Glutamatergic neuron (in vitro differentiated cells): ENCODE measurements at places on chromosomes 4 and X. TPM values are rescaled to one million over a fixed set of nuclear protein-coding genes. Genes with fewer than 3 reads are reported as not detected.

- DNase-seq: no peak
- H3K4me1 ChIP-seq: no peaks in the 10 kb centered on the region
- no peak overlapping the region for H3K4me3 ChIP-seq
- H3K36me3 ChIP-seq: peaks cover 14% of the 10 kb centered on the region
These were observed 32.9 kb downstream of the STIM2 start for GRCh38 chr4:26893491-26893890.

DNA sequence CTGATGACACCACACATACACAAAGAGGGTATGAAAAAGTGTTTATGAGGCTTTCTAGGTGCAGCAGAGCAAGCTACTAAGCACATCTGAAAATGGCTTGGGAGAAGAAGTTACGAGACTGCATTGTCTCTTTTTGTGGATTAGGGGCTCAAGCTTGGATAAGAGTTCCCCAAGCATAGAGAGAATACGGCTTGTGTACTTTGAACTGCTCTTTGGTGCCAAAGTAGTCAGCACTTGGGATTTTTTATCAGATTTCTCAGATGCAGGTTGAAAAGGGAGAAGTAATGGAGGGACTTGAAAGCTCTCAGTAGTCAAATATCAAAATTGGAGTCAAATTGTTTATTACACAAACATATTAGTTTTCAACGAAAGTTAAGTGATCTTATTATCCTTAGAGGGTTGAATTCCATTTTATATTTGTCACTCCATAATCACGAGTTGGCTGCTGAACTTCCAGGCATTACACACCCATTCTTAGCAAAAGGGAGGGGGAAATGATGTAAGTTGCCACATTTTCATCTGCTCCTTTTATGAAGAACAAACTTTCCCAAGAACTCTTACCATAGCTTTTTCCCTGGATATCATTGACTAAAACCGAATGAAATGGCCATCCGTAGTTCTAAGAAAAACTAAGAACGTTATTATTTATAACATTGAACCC lies 1904.9 kb downstream of the PCDH7 start:
- H3K27me3 ChIP-seq: no peaks in the 10 kb centered on the region
- H3K4me1 ChIP-seq: no peaks in the 10 kb centered on the region
- no peak overlapping the region for H3K4me3 ChIP-seq
- no peak overlapping the region for H3K27ac ChIP-seq
- no peaks in the 10 kb centered on the region for H3K36me3 ChIP-seq

DNA sequence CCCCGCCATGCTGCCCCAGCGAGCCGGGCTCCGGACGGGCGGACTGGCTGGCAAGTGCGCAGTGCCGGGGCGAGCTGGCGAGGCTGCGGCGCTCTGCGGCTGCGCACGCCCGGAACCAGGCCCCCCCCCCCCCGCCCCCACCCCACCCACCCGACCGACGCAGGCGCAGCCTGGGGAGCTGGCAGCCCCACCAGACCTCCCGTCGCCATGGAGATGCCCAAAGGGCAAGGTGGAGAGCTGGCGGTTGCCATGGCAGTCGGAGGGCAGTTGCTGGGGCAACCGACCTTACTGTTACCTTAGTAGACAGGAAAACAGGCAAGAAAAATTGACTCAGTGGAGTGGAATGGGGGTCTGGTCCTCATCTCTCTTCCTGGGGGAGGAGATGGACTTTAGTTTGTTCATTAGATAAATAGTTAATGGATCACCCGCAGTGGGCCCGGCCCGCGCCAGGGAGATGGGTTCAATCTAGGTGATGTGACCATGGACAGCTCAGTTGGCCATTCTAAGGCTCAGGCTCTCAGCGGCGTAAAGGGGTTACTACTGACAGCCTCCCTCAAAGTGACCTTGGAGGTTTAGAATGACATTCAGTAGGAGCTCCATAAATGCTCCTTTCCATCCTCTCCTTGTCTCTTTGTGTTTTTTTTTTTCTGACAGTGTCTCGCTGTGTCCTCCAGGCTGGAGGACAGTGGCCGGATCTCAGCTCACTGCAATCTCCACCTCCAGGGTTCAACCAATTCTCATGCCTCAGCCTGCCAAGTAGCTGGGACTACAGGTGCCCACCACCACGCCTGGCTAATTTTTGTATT lies at the start of gene PCSK1N:
Gene PCSK1N (minus strand): TSS at position 87 of the 806 bp plus-strand sequence. CDS start 78 bp downstream, at position 9.
- peak; percentile 38 for DNase-seq
- H3K4me1 ChIP-seq: peaks cover 6% of the 10 kb centered on the region
- H3K27me3 ChIP-seq: peaks cover 9% of the 10 kb centered on the region
- no peaks in the 10 kb centered on the region for H3K36me3 ChIP-seq

GRCh38 chrX:49879656-49880277 lies 483 bp downstream of the USP27X start:
- no peaks in the 10 kb centered on the region for H3K27me3 ChIP-seq
- no peak for DNase-seq
- no peaks in the 10 kb centered on the region for H3K36me3 ChIP-seq
- H3K27ac ChIP-seq: no peak overlapping the region
- H3K4me3 ChIP-seq: peak overlapping the region; percentile 92

DNA sequence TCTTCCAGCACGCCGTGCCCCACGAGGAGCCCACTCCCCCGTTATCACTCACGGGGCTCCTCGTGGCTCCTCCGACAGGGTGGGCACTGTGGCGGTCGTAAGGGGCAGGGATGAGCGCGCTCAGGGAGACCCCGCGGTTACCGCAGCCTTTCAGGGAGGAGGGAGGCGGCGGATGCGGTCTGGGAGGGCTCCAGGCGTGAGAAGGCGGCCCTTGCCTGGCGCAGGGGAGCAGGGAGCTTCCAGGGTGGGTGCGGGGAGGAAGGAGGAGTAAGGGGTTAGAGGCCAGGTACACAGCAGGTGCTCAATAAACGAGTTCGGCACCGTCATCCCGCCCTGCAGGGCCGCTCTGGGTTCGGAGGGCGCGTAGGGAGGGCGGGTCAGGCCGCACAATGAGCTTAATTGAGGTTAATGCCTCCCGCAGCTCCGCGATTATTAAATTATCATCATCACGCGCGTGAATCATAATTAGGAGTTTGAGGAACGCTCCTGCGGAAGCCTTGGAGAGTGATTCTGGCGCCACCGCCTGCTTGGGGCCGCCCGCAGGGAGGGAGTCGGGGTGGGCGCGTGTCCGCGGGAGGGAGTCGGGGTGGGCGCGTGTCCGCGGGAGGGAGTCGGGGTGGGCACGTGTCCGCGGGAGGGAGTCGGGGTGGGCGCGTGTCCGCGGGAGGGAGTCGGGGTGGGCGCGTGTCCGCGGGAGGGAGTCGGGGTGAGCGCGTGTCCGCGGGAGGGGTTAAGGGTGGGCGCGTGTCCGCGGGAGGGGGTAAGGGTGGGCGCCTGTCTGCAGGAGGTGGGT lies 7.6 kb upstream of the NKX1-1 start:
- H3K4me1 ChIP-seq: peaks cover 7% of the 10 kb centered on the region
- H3K36me3 ChIP-seq: no peaks in the 10 kb centered on the region
- no peak overlapping the region for H3K4me3 ChIP-seq
- peaks cover 31% of the 10 kb centered on the region for H3K27me3 ChIP-seq

GRCh38 chrX:53089224-53089842 lies 4.6 kb upstream of the KANTR start:
- peaks cover 3% of the 10 kb centered on the region for H3K36me3 ChIP-seq
- H3K27ac ChIP-seq: peak overlapping the region; percentile 89
- peak; percentile 43 for DNase-seq
- peak overlapping the region; percentile 97 for H3K4me3 ChIP-seq
- H3K27me3 ChIP-seq: peaks cover 2% of the 10 kb centered on the region

DNA sequence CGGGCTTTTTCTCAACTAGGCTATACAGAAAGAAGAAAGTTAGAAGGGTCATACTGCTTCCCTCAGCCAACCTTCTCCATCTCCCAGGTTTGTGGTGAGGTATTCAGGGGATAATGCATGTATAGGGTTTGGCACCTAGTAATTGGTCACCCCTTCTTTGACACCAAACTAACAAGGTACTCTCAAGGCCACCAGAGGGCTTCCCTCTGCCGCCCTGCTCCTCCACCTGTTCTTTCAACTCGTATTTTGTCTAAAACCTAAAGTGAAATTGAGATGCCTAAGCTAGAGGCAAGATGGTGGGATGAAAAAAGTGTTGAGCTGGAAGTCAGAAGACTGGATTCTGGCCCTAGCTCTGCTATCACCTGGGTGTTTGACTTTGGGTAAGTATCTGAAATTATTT lies 22.0 kb downstream of the CT47C1 start:
- H3K27ac ChIP-seq: no peak overlapping the region
- H3K4me1 ChIP-seq: no peaks in the 10 kb centered on the region
- no peaks in the 10 kb centered on the region for H3K36me3 ChIP-seq
- H3K4me3 ChIP-seq: no peak overlapping the region
- no peak for DNase-seq

- peaks cover 2% of the 10 kb centered on the region for H3K4me1 ChIP-seq
- DNase-seq: no peak
- no peak overlapping the region for H3K27ac ChIP-seq
- H3K27me3 ChIP-seq: peaks cover 2% of the 10 kb centered on the region
- peaks cover 6% of the 10 kb centered on the region for H3K36me3 ChIP-seq
These were observed 139.5 kb downstream of the PDGFRA start for GRCh38 chr4:54368281-54369265.

DNA sequence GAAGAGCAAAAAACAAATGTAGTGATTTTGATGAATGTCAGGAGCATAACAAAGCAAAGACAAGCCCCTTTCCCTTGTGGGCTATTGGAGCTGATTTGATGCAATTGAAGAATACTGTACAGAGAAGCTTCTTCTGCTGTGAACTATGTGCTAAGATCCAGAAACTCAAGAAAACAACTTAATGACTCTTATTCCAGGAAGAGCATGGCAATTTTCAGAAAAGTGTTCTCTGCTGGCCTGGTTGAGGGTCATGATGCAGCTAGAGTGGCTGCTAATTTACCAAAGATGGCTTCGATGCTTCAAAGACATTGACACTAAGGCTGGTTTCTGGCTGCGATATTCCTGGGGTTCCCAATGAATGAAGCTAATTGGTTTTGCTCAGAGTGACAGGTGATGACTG lies 45.8 kb downstream of the TNIP3 start:
- no peaks in the 10 kb centered on the region for H3K4me1 ChIP-seq
- H3K4me3 ChIP-seq: no peak overlapping the region
- no peak overlapping the region for H3K27ac ChIP-seq
- no peaks in the 10 kb centered on the region for H3K27me3 ChIP-seq
- DNase-seq: no peak

- H3K36me3 ChIP-seq: no peaks in the 10 kb centered on the region
- no peak overlapping the region for H3K4me3 ChIP-seq
- peak overlapping the region; percentile 4 for H3K27ac ChIP-seq
- H3K27me3 ChIP-seq: no peaks in the 10 kb centered on the region
These were observed 20.6 kb downstream of the ZDHHC9 start for GRCh38 chrX:129823115-129823514.

- H3K4me3 ChIP-seq: no peak overlapping the region
- H3K27me3 ChIP-seq: no peaks in the 10 kb centered on the region
- no peak overlapping the region for H3K27ac ChIP-seq
- H3K36me3 ChIP-seq: no peaks in the 10 kb centered on the region
- no peaks in the 10 kb centered on the region for H3K4me1 ChIP-seq
These were observed 349.2 kb downstream of the IQCM start for GRCh38 chr4:149466446-149466845.

DNA sequence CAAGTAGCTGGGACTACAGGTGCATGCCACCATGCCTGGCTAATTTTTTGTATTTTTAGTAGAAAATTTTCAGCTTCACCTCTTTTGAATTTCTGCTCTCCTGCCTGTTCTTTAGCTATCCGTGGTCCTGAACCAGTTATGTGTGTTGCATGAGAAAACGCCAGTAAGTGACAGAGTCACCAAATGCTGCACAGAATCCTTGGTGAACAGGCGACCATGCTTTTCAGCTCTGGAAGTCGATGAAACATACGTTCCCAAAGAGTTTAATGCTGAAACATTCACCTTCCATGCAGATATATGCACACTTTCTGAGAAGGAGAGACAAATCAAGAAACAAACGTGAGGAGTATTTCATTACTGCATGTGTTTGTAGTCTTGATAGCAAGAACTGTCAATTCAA lies 13.9 kb downstream of the ALB start:
- H3K27ac ChIP-seq: no peak overlapping the region
- no peaks in the 10 kb centered on the region for H3K27me3 ChIP-seq
- no peak for DNase-seq
- no peaks in the 10 kb centered on the region for H3K4me1 ChIP-seq

GRCh38 chr4:138979742-138980141 lies 35.8 kb upstream of the NOCT start:
- H3K4me3 ChIP-seq: no peak overlapping the region
- H3K27me3 ChIP-seq: no peaks in the 10 kb centered on the region
- peaks cover 5% of the 10 kb centered on the region for H3K4me1 ChIP-seq
- no peak overlapping the region for H3K27ac ChIP-seq
- H3K36me3 ChIP-seq: no peaks in the 10 kb centered on the region

- H3K4me3 ChIP-seq: no peak overlapping the region
- no peak for DNase-seq
- H3K36me3 ChIP-seq: no peaks in the 10 kb centered on the region
- H3K4me1 ChIP-seq: no peaks in the 10 kb centered on the region
These were observed 77.6 kb downstream of the FBXL5 start for GRCh38 chr4:15577508-15577907.

DNA sequence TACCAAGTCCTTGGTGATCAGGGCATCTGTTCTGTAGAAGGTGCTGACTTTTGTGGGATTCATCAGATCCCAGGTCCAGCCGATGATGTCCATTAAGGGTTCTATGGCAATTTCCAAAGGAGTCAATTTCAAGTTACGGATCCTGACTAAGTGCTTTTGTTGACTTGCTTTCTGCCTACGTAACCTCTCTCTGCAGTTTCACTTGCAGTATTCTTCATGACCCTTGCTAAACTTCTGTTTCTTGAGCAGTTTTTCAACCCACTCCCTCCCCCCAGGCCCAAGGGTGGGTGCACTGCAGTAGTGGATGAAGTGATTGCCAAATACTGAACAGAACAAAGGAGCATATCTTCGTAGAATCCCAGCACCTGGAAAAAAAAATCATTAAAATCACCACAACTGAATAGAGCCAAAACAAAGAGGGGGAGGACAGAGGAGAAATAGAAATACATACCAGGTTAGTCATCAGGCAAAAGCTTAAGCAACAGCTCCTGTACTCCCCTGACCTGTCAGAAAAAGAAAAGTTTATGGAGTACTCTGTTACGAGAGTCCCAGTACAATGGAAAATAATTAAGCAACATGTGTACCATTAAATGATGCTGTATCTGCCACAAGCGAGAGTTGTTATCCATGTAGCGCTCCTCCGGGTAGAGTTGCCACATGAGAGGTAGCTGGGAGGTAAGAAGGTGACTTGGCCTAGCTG lies 5.8 kb downstream of the CMC4 start:
- DNase-seq: no peak
- H3K4me1 ChIP-seq: no peaks in the 10 kb centered on the region
- no peaks in the 10 kb centered on the region for H3K27me3 ChIP-seq
- H3K27ac ChIP-seq: no peak overlapping the region
- no peak overlapping the region for H3K4me3 ChIP-seq

DNA sequence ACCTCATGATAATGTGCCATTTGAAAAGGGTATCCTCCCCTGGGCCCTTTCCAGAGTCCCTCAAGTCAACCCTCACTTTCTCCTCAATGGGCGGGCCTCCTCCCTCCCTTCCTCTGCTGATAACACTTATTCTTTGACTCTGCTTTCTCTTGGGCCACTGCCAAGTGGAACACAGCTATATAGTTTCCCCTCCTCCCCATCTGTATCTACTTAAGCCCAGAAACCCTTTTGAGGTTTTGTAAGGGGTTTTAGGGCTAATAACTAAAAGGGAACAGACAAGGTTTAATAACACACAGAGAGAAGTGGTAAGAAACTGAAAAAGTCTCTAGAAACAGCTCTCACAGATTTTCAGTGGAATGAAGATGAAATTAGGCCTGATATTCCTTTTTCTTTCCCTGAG lies 116.7 kb downstream of the GPC3 start:
- no peaks in the 10 kb centered on the region for H3K27me3 ChIP-seq
- no peak for DNase-seq

Gene XAGE1B
- total RNA-seq: not detected

Gene HSFX3
- not detected for total RNA-seq

Gene CENPU
- 18.0 TPM for total RNA-seq

Gene NIPAL1
- 0.83 TPM for total RNA-seq

Gene CXCL11
- total RNA-seq: not detected

Gene MTNR1A
- not detected for total RNA-seq

Gene SCFD2
- 17.2 TPM for total RNA-seq

Gene SYN1
- total RNA-seq: 34.2 TPM

Gene LANCL3
- 1.1 TPM for total RNA-seq

Gene MAGEB4
- total RNA-seq: not detected
